ENCODE measurements at places on chromosomes 11 and 22.

DNA sequence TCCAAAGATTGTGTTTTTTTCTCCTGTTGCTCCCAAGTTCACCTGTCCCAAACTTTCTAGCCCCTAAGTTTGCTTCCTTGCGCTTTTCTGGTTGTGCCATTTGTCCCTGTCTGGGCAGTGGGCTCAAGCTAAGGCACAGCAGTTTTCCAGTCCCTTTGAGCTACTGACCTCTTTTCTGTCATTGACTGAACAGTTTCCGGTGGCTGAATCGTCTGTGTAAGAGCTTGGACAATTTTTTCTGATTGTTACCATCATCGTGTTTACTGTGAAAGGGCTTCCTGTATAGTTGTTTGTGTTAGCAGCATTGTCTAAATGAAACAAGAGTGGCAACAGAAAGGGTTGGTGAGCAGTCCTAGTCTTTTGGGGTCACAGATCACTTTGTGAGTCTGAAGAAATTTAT, 49.8 kb downstream of the BMAL1 start:
- no peak for DNase-seq

GRCh38 chr11:117828611-117829368, 4.2 kb upstream of the FXYD2 start:
- peak; percentile 81 for DNase-seq

DNA sequence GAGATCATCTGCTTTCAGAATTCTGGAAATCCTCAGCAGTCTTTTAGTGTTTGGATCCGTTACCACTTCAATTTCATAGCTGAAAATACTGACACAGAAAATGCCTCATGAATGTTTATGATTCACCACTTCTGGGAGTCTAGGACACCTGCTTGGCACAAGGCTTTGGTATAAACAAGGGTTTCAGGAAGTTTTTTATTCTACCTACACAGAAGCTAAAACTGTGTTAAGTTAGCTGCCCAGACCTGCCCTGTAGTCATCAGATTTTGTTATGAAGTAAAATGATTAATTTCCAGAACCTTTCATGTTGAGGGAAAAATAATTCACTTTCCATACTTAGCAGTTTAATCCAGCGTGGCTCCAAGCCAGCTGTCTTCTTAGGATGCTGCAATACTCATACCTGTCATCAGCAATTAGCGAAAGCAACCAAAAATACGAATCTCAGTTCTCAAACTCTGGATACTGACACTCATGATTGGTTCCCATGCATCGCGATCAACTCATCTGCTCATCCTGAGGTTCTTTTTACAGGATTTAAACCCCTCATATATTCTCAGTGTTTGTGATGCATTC, 458.5 kb upstream of the CCDC90B start:
- DNase-seq, result no peak

DNA sequence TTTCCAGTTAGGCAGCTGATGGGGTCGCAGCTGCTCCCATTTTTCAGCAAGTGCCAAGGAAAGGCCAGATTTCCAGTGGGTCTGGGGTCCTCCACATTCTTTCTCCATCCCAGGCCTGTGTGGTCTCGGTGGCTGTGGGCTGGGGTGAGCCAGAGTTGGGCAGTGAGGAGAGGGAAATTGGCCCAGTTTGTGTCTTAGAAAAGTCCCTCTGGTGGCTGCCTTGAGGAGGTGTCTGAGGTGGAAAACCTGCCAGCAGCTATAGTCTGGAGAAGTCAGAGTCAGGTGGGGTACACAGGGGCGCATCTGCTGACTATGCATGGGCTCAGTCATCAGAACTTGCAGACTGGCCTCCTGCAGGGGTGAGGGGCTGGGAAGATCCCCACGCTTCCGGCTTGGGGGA, 30.5 kb downstream of the MRGPRD start:
- DNase-seq, result no peak

- no peak for DNase-seq
These were observed 18.1 kb downstream of the MCM5 start for GRCh38 chr22:35418088-35418487.
